ENCODE measurements at places on chromosomes 5 and 9.

DNA sequence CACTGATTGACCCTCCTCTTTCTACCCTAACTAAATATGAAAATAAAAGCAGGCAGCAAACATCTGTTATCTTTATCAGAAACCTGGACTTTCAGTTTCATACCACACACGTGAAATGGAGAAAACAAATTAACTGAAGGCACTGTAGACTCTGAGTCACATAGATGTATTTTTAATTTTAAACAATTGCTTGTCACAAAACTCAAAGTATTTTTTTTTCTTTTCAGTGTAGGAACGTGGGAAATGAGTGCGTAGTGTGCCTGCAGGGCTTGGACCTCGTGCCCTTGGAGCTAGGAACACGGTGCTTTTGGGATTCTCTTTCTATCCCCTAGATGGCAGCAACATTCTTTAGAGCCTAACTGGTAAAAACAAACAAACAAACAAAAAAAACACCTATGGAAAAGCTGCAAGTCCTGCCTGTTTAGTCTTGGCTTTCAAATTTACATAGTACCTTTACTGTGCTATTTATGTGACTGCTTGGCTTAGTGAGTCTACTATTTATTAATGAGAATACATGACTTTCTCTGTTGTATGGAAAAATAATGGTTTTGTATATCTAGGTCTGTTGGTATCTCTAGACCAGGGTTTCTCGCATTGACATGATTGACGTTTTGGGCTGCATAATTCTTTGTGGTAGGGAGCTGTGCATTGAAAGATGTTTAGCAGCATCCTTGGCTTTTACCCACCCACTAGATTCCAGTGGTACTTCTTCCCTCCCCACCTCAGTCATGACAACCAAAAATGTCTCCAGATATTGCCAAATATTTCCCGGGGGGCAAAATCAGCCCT, 16.8 kb upstream of the ACTBL2 start:
- peak; percentile 56 for DNase-seq

DNA sequence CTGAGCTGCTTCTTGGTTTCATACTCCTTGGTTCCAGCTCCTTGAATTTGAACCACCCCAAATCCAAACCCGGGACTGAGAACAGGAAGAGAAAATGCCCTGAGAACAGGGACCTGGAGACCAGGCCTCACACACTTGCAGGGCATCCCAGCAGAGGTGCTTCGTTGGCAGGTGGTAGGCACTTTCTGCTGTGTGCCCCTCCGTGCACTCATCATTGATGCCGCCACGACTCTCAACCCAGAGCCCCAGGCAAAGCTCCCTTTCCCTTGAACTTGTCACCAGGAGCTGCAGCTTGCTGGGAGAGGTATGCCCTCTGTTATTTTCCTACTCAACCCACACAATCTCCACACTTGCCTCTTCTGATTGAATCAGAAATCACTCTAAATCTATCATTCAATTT, 217.8 kb upstream of the IRX1 start:
- no peak for DNase-seq

- no peak for DNase-seq
These were observed 40.7 kb downstream of the TRIP13 start for GRCh38 chr5:933251-933861.

DNA sequence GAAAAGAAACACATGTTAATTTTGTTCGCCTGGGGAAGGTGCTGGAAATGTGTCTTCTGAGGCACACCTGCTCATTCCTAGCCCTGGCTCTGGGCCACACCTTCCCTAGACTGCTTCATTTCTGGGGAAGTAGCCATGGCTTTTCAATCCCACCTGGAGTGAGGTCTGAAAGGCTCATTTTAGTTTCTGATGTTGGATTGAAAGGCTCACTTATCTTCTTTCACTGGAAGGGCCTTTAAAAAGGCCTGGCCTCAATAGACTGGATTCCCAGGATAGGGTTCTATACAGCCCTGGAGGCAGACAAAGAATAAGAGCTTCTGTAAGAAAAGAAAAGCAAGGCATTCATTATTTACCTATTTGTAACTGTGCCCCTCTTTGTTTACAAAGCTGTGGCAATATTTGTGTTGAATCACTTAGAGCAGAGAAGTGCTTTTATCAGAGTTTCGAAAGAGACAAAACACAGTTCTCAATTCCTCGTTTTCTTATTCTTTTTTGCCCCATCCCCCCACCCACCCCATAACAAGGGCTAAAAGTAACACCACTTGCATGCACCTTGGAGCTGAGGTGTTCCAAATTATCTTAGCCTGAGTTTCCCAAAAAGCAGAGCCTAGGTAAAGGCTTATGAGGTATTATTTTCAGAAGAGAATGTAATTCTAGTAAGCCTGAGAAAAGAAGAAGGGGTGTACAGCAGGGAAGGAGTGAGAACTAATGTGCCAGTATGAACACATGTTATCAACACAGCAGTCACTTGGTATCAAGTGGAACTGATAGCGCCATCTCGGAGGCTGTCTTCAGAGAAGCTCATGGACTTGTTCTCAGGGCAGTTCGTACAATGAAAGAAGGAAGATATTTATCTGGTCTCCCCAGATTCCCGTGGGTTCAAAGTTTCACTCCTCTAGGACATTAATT, 413.1 kb downstream of the KCTD16 start:
- no peak for DNase-seq

- DNase-seq: no peak
These were observed 95.0 kb downstream of the KCNT1 start for GRCh38 chr9:135796784-135797485.

DNA sequence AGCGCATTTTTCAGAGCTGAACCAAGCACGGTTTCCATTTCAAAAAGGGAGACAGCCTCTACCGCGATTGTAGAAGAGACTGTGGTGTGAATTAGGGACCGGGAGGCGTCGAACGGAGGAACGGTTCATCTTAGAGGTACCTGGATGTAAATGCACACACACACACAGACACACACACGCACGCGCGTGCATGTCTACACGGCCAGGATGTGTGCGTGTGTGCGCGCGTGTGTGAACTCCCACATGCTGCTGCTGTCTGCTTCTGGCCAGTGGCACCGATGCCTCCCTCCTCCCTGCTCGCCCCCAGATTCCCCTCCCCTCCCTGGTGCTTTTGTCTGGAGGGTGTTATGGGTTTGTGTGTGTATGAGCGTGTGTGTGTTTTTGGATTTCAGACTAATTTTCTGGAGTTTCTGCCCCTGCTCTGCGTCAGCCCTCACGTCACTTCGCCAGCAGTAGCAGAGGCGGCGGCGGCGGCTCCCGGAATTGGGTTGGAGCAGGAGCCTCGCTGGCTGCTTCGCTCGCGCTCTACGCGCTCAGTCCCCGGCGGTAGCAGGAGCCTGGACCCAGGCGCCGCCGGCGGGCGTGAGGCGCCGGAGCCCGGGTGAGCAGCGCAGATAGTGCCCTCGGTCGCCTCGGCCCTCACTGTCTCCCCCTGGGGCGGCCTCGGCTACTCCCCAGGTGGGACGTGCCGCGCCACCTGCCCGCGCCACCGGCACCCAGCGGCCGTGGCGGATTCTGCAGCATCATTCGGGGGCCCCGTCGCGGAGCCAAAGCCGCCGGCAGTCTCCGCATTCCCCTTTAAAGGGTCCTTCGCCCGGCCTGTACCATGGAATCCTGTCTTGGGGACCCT, at the start of gene NTRK2:
Gene NTRK2, plus strand, starts transcription at position 442 of the 850 bp plus-strand sequence. CDS start 1,020 bp downstream, outside the sequence.
- no peak for DNase-seq

DNA sequence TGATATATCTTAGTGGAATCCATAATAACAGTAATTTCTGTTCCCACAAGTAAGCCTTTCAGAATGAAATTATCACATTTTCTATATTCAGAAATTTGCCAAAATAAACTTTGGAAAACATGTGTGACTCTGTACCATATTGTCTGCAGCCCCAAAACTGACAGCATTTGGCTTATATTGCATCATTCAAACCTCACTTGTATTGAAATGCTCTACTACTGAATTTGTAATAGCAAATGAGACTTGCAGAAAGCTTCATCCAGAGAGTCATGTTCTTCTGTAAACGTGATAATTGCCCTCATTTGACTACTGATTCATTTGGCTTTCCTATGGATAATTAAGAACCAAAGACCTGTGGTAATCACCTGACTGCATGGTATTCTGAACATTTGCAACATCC, 1249.5 kb upstream of the CDH18 start:
- DNase-seq: no peak

- DNase-seq: no peak
These were observed 173.9 kb upstream of the TNC start for GRCh38 chr9:115291841-115292240.

GRCh38 chr9:130843049-130843908, 8.2 kb downstream of the ABL1 start:
- no peak for DNase-seq

DNA sequence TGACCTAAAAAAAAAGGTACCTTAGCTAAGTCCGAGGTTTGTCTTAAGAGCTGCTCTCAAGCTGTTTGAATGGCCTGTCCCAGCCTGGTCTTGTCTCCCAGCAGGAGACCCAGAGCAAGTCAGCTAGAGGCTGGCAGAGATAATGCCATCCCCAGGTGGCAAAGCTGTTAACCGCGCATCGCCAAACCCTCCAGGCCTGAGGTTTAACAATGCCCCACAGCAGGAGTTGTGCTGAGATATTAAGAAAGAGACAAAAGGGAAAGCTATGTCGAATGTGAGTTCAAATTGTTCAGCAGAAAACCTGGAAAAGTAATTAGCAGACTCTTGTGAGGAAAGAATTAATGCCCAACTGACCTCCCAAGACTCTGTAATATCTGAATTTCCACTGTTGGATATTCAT, 187.1 kb downstream of the FSTL4 start:
- DNase-seq: no peak

DNA sequence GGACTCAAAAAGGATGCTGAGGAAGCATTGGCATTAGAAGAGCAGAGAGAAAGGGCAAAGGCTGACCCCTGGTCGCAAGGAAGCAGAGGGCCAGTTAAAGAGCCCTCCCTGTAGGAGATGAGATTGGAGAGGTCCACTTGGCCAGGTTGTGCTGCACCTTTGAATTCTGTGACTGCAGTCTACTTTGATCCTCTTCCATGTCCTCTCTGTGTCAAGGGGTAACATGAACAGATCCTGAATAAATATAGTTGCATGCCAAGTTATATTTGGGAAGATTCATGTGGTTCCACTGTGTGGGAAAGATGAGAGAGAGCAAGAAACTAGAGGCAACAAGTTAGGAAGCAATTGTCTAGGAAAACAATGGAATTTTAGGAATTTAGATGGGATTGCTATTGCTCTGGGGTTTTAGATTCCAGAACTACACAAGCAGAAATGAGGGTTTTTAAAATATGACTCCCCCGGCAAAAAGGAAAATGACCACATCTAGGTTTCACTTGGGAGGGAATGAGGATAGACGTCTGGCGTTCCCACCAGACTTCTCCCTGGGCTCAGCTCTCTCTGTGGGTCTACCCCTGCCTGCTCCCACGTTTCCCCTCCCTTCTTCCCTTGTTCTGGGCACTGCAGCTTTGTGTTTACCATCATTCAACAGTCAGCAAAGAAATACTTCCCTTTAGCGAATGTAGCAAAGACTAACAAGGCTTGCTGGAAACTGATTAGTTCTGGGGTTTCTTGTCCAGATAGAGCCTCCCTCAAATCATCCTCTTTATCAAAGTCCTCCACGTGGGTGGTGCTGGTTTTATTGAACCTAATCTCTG, 63.6 kb downstream of the SNX18 start:
- peak; percentile 69 for DNase-seq

GRCh38 chr5:178196986-178197385, 7.3 kb upstream of the HNRNPAB start:
- DNase-seq: no peak

- no peak for DNase-seq
These were observed 97.4 kb upstream of the ITGA1 start for GRCh38 chr5:52690236-52690768.

DNA sequence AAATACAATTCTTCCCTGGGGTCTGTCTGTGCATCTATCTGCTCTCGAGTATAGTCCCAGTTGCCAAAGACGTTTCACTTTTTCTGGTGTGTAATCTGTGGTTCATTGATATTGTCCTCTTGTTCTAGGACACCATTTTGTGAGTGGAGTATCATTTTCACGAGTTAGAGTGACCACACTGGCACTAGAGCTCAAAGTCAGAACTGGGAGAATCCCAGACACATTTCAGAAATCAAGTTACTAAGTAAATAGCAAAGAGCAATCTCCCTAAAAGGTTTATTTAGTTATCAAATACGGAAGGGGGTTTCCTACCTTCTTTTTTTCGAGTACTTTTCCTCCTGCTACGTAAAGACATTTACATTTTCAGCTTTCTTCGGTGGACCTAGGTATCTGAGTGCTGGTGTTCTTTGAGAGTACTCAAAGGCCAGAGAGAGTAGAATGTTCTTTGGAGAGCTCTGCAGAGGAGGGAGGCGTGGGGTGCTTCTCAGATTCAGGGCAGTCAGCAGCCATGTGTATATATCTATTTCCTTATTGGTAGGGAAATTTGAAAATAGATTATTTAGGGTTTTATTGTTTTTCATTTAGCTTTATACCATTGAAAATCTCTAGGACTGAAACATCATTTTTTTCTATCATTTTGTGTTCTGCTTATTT, 8.9 kb upstream of the HSPA9 start:
- DNase-seq: no peak

DNA sequence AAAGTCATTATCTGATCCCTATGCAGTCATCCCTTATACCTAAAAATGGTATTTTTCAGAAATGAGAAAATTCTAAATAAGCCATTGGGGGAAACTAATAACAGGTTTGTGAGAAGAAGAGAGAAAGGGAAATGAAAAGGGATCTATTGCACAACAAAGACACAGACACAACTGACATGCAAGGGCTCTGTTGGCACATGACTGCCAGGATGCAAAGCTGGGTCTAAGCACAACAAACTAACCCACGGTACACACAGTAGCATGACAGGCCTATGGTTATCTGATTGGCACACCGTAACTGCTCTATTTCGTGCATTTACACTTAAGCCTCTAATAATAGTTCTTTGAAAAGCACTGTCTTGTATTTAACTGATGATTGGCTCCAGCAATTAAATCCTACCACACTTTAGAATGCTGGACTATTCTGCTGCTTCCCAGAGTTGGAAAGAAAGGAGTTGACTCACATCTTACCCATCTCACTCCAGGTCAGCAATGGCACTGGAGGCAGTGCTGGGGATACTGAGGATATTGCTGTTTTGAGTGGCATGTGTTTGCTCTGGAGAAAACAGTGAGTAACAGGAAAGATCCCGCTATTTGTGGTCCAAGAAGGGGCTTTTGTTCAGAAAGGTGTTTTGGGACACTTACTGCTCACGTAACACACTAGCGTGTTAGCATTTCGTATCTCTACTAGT, 328.3 kb downstream of the GLIS3 start:
- peak; percentile 22 for DNase-seq

DNA sequence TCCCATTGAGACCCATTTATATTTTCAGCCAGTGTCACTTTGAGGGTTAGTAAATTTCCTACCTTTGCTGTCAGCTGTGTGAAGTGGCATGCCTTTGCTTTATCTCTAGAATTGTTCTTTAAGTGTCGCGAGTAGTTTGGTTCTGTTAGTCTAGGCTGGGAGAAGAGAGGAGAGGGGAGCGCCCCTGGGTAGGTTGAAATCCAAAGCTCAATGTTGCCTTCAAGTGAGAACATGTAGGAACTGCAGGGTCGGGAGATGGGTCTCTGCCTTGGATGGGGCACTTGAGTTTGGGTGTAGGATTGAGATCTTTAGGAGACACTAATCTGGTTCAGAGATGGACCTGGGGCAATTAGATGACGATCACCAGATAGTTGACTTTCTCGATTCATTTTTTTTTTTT, 46.3 kb downstream of the STC2 start:
- DNase-seq: peak; percentile 14

- peak; percentile 66 for DNase-seq
These were observed 7.3 kb upstream of the FOXB2 start for GRCh38 chr9:77011973-77012821.
